Lower lobe of right lung (tissue), 2 donors: ENCODE measurements at places on chromosomes 3 and 15. TPM values are rescaled to one million over a fixed set of nuclear protein-coding genes. Genes with fewer than 3 reads are reported as not detected.
A peak's percentile ranks its signal among the peaks of the same experiment; 100 is the strongest.

Gene ARGFX
- not detected for total RNA-seq

DNA sequence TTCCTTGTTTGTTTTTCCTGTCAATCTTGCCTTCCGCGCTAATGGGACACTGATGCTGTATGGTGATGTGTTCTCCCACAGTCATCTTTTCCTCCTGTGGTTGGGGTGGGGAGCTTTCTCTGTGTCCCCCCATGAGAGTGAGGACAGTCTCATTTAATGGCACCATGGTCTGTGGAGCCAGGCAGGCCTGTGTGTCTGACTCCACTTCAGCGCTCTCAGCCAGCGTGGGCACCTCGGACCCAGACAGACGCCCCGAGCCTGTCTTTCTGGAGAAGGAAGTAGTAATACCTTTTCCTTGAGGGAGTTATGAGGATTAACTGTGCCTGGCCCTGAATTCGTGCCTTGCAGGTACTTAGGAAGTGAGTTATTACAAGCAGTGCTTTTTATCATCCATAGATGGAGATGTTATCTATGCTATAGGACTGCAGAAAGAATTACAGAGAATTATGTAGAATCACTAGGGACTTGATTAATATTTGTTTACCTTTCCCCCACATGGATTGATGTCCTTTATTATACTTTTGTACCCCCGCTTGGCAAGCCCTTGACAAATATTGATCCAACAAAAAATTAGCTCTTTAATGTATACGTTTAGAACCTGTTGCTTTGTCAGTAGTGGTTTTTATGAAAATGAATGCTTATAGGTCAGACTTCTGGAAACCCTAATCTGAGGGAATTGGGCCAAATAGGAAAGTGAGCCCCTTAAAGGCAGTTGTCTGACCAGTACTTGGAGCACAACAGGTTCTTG lies 152.4 kb downstream of the PGPEP1L start:
- H3K27me3 ChIP-seq: no peaks in the 10 kb centered on the region
- no peak overlapping the region for H3K27ac ChIP-seq
- no peak for DNase-seq
- H3K4me1 ChIP-seq: peaks cover 60% of the 10 kb centered on the region
- no peak overlapping the region for H3K4me3 ChIP-seq

DNA sequence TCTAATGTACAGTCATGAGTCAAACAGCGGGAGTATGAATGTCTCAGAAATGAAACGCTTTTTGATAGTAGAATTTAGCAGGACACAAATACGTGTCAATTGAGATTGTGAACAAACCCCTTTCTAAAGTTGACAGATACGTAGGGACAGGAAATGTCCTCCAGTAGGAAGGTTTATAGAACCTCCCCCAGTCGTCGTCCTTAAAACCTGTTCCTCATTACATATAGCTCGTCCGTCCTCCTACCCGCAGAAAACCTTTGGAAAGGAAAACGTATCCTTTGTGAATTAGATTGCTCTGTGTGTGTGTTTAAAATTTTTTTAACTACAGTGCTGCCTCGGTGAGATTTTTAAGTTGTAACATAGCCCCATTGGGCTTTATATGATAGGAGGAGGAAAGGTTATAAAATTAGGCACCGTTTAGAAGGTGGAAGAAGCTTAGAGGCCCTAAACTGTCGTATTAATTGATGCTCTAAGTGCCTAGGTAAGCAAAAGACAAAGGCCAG lies 4.1 kb downstream of the UBE2E1 start:
- peaks cover 51% of the 10 kb centered on the region for H3K4me1 ChIP-seq
- DNase-seq: no peak
- no peaks in the 10 kb centered on the region for H3K27me3 ChIP-seq
- H3K36me3 ChIP-seq: no peaks in the 10 kb centered on the region
- H3K27ac ChIP-seq: peak overlapping the region; percentile 86
- H3K4me3 ChIP-seq: peak overlapping the region; percentile 76

Gene LRTM1
- not detected for total RNA-seq

DNA sequence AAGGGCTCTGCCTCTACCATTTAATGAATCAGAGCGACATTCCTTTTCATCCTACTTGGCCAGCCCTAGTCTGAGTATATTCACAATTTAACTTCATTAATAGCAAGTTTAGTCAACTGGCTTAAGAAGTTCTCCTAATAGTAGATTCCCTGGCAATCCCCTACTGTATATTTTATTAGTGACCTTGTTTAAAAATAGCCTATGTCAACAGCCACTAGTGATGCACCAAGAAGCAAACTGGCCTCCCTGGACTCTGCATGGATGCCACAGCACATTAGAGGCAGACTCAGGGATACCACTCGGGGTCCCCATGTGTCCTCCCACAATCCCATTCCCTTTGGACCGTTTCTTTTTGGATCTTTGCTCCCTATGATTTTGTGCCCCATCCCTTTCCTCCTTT lies 83.6 kb downstream of the THSD4 start:
- no peak overlapping the region for H3K4me3 ChIP-seq
- DNase-seq: no peak
- peaks cover 11% of the 10 kb centered on the region for H3K4me1 ChIP-seq
- no peak overlapping the region for H3K27ac ChIP-seq
- H3K36me3 ChIP-seq: no peaks in the 10 kb centered on the region

- H3K4me3 ChIP-seq: peak overlapping the region; percentile 2
- peaks cover 38% of the 10 kb centered on the region for H3K4me1 ChIP-seq
- H3K27ac ChIP-seq: peak overlapping the region; percentile 75
- H3K27me3 ChIP-seq: no peaks in the 10 kb centered on the region
Measured at GRCh38 chr15:68781766-68782588, 38.7 kb downstream of the ANP32A start.

DNA sequence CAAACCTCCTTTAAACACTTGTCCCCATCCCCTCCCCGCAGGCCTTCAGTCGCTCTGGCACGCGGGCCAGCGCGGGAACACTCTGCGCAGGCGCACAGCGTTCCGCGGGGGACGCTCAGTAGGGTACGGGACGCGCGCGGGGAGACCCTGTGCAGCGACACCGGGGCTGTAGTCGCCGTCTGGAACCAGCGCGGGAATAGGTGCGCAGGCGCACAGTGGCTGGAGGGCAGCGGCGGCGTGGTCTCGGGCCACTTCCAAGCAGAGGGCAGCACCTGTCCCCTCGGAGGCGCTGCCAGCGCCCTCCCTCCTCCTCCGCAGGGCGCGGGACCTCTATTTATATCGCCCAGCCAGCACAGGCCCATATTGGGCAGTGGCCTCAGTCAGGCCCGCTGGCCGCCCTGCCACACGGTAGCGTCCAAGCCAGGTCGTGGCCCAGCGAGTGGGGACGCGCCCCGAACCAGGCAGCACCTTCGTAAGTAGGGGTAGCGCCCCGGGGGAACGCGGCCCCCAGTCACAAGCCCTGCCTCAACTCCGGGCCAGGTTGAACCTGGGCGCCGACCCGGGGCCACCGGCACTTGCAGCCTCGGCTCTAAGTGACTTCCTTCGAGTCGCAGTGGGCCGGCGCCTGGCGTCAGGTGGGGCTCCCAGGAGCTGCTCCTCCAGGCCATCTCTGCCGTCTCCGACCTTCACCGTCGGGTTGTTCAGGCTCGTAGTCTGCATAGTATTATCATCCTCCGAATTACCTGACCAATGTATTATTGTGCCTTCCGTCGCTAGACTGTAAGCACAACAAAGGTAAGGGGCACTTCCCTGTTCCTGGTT lies at the start of gene KBTBD12:
Gene KBTBD12, plus strand, starts transcription at position 118 of the 822 bp plus-strand sequence. CDS start 7,830 bp downstream, outside the sequence.
- peak within 1 kb of the TSS; percentile 25 for H3K27ac ChIP-seq
- peaks cover 6% of the 10 kb centered on the region for H3K27me3 ChIP-seq
- peak within 1 kb of the TSS; percentile 60 for H3K4me3 ChIP-seq
- H3K36me3 ChIP-seq: no peaks in the 10 kb centered on the region

DNA sequence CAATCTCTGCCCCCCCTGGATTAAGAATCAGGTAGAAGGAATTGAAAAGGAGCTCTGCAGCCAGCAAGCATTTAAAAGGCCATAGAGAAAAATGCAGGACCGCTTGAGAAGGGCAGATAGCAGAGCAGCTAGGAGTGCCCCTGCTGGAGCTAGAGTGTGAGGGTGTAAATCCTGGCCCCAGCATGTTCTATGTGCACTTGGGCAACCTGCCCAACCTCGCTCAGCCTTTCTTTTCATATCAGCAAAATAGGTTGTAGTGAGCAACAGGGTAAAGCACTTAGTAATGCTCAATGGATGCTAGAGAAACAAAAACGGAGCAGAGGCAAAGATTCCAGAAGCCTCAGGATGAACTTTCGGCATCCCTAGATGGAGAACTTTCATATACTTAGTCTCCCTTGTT lies 25.0 kb upstream of the THBS1 start:
- no peak for DNase-seq
- no peak overlapping the region for H3K4me3 ChIP-seq
- H3K27me3 ChIP-seq: no peaks in the 10 kb centered on the region
- H3K27ac ChIP-seq: no peak overlapping the region

GRCh38 chr3:9837701-9838582 lies 5.9 kb downstream of the RPUSD3 start:
- H3K36me3 ChIP-seq: peaks cover 76% of the 10 kb centered on the region
- H3K27me3 ChIP-seq: no peaks in the 10 kb centered on the region

DNA sequence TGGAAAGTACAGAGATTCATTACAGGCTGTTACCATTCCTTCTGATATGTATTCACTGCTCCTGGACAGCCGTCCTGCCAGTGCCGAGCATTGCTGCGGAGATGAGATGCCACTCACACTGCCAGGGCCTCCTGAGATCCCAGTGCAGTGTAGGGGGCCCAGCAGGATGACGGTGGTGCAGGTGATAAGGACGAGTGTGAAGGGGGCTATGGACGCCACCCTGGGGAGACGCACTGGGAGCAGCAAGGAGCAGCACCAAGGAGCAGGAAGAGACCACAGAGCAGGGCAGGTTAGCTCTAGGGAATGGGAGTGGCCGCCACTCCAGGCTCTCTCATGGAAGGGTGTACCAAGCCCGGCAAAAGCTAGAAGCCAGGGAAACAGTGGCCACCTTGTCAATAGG lies 4.0 kb upstream of the KLF15 start:
- peaks cover 11% of the 10 kb centered on the region for H3K27me3 ChIP-seq
- H3K27ac ChIP-seq: no peak overlapping the region
- no peaks in the 10 kb centered on the region for H3K36me3 ChIP-seq
- peaks cover 11% of the 10 kb centered on the region for H3K4me1 ChIP-seq

DNA sequence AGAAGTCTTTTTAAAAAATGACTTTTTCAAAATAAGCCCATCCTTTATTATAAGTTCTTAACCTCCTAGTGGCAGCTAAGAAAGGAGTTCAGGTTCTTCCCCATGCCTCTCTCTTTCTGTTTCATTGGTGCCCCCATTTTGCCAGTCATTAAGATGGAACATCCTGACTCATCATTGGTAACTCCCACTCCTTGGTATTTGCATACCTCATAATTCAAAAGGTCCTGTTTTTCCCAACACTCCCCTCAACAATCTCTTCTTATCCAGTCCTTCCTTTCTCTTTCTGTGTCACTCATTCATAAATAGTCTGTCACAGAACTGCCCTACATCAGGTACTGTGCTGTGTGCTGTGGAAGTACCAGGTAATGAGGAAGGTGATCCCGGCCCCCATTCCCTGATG lies 394.0 kb downstream of the FOXP1 start:
- no peak for DNase-seq
- H3K4me3 ChIP-seq: no peak overlapping the region
- no peak overlapping the region for H3K27ac ChIP-seq
- H3K4me1 ChIP-seq: peaks cover 3% of the 10 kb centered on the region
- no peaks in the 10 kb centered on the region for H3K36me3 ChIP-seq
- H3K27me3 ChIP-seq: no peaks in the 10 kb centered on the region

DNA sequence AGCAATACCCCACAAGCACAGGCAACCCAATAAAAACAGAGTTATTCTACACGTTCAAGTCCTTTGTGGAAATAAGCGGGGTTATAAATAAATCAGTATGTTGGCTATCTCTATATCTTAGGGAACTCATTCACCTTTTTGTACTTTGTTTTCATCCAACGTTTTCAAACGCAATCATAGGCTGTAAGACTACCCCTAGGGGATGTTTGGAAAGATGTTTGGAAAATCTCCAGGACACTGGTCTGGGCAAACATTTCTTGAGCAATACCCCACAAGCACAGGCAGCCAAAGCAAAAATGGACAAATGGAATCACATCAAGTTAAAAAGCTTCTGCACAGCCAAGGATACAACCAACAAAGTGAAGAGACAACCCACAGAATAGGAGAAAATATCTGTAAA lies 70.1 kb downstream of the CLDN11 start:
- no peak overlapping the region for H3K4me3 ChIP-seq
- no peak overlapping the region for H3K27ac ChIP-seq
- no peaks in the 10 kb centered on the region for H3K36me3 ChIP-seq
- no peak for DNase-seq
- H3K4me1 ChIP-seq: no peaks in the 10 kb centered on the region

GRCh38 chr3:56806407-56806806 lies 4.7 kb upstream of the ARHGEF3 start:
- H3K4me1 ChIP-seq: no peaks in the 10 kb centered on the region
- no peak overlapping the region for H3K27ac ChIP-seq
- H3K4me3 ChIP-seq: no peak overlapping the region
- no peaks in the 10 kb centered on the region for H3K36me3 ChIP-seq
- H3K27me3 ChIP-seq: no peaks in the 10 kb centered on the region
- DNase-seq: no peak

- H3K27ac ChIP-seq: no peak overlapping the region
- peaks cover 26% of the 10 kb centered on the region for H3K4me1 ChIP-seq
- H3K27me3 ChIP-seq: no peaks in the 10 kb centered on the region
Measured at GRCh38 chr15:101027920-101028319, 108.8 kb downstream of the LRRK1 start.

DNA sequence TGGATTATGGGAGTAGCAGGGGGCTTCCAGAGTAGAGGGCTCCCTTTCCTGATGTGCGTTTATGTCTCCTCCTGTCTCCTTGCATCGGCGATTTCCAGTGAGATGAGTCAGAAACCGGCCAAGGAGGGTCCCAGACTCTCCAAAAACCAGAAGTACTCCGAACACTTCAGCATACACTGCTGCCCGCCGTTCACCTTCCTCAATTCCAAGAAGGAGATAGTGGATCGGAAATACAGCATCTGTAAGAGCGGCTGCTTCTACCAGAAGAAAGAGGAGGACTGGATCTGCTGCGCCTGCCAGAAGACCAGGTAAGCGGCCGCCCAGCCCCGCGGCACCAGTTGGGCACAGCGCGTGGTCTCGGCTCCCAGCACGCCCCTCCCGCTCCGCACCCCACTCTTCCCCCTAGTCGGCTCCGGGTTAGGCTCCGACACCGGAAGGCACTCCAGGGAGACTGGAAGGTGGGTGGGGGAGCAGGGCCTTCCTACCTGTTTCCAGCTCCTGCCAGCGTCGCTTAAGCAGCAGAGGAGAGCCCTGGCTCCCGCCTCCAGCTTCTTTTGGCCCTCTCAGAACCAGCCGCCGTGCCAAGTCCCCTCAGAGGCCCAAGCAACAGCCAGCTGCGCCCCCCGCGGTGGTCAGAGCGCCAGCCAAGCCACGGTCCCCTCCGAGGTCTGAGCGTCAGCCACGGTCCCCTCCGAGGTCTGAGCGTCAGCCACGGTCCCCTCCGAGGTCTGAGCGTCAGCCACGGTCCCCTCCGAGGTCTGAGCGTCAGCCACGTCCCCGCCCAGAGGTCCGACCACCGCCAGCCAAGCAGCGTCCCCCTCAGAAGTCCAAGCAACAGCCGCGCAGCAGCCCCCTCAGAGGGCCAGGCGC lies 34.7 kb downstream of the MOBP start:
- H3K27ac ChIP-seq: no peak overlapping the region
- peak; percentile 48 for DNase-seq
- H3K4me3 ChIP-seq: peak overlapping the region; percentile 35
- H3K36me3 ChIP-seq: no peaks in the 10 kb centered on the region
